ENCODE measurements at places on chromosomes 5 and 9. TPM values are rescaled to one million over a fixed set of nuclear protein-coding genes. Genes with fewer than 3 reads are reported as not detected.

Gene PLPPR1
- total RNA-seq, result not detected

GRCh38 chr5:111223787-111224560, at the start of gene CAMK4:
TSS of gene CAMK4 (plus strand) at chr5:111224384. CDS start at chr5:111224484, 100 bp downstream.
- peak; percentile 89 for DNase-seq

DNA sequence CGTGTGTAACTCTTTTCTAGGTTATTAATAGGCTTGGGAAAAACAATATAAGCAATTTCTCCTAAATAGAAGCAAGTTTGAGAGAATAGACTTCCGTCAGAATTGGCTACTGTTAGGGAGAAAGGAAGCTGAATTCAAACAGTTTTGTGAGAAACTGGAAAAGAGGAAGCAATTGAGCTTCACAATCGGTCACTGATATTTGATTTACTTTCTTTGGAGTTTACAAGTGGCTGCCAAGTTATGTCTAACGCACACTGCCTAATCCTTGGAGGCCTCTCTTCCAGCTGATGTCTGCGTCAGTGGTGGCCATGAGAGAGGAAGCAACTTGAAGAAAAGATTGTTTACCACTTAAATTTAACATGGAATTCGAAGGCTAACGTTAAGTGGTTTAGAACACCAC, 319.5 kb downstream of the ADGRV1 start:
- no peak for DNase-seq

DNA sequence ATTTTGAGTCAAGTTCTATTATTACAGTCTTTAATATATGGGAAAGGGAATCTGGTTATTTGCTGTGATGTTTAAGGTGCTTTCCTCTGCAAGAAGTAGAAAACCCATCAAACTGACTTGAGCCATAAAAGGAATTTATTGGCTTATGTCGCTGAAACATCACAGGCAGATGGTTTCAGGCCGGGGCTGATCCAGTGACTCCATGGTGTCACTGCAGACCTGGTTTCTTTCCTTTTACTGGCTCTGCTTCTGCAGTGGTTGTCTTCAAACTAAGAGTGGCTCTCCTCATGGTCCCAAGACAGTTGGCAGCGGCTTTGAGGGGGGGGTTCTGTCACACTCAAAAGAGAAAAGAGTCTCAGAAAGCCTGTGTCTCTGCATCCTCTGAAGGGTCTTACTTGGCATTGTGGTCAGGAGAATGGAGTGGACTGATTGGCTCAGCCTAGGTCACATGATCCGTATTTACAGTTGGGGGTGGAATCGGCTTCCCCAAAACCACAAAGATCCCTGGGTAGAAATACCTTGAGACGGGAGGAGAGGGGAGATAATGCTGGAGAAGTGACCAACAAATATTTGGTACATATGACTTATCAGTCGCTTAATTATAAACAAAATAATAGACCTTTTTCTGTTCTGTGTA, 106.3 kb downstream of the DAPK1 start:
- DNase-seq, result no peak

GRCh38 chr5:153809166-153809565, 229.5 kb downstream of the FAM114A2 start:
- DNase-seq, result no peak
